Fibroblast of lung (primary cell): ENCODE measurements at places on chromosomes 11 and 22. TPM values are rescaled to one million over a fixed set of nuclear protein-coding genes. Genes with fewer than 3 reads are reported as not detected.

DNA sequence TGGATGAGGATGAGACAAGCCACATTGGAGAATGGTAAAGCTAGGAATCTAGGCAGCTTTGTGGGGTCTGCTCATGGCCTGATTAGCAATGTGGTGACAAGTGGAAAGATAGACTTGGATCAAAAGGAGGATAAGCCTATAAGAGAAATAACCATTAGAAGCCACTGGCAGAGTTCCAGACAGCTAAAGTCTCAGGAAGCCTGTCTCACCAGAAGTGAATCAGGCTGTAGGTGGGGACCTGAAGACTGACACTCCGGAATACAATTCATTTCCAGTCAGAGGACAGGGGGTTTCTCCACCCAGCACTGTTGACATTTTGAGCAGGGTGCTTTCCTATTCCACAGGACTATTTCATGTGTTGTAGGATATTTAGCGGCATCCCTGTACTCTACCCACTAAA lies 129.7 kb downstream of the ARHGAP42 start:
- no peak overlapping the region for H3K4me3 ChIP-seq
- DNase-seq, result no peak
- no peaks in the 10 kb centered on the region for H3K36me3 ChIP-seq
- no peaks in the 10 kb centered on the region for H3K27me3 ChIP-seq
- H3K27ac ChIP-seq, result no peak overlapping the region

GRCh38 chr11:121211626-121212025 lies 80.9 kb upstream of the SC5D start:
- no peaks in the 10 kb centered on the region for H3K36me3 ChIP-seq
- H3K27me3 ChIP-seq, result no peaks in the 10 kb centered on the region
- DNase-seq, result no peak

DNA sequence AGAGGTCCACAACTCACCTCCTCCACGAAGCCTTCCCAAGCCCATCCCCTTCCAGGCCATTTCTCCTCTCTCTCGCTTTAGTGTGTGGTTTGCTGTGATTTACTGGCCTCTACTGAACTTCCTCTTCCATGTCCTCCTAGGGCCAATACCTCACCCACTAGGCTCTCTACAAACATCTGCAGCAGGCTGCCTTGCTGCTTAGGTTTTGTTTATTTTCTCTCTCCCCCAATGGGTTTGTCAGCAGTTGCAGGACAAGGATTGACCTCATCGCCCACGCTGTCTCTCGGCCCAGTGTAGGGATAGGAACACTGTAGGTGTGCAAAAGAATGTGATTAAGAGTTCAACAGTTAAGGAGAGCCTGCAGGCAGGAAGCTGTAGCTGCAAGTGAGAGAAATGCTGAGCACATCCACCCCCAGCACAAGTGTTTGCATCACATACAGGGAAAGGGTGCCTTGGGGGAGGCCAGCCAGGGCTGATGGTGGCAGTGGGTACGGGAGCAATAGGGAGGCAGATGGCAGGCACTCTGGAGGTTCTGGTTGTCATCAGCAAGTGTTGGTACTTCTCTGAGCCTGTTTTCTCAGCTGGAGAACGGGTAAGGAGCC lies 1.4 kb downstream of the PC start:
- H3K36me3 ChIP-seq, result peaks cover 1% of the 10 kb centered on the region
- H3K27ac ChIP-seq, result peak overlapping the region; percentile 42
- H3K4me1 ChIP-seq, result peaks cover 11% of the 10 kb centered on the region
- H3K4me3 ChIP-seq, result peak overlapping the region; percentile 0
- H3K27me3 ChIP-seq, result no peaks in the 10 kb centered on the region
- peak; percentile 92 for DNase-seq

GRCh38 chr11:13338427-13339069 lies 61.0 kb downstream of the BMAL1 start:
- H3K4me3 ChIP-seq, result peak overlapping the region; percentile 18
- H3K27me3 ChIP-seq, result no peaks in the 10 kb centered on the region
- no peaks in the 10 kb centered on the region for H3K36me3 ChIP-seq
- DNase-seq, result no peak
- peak overlapping the region; percentile 78 for H3K27ac ChIP-seq

DNA sequence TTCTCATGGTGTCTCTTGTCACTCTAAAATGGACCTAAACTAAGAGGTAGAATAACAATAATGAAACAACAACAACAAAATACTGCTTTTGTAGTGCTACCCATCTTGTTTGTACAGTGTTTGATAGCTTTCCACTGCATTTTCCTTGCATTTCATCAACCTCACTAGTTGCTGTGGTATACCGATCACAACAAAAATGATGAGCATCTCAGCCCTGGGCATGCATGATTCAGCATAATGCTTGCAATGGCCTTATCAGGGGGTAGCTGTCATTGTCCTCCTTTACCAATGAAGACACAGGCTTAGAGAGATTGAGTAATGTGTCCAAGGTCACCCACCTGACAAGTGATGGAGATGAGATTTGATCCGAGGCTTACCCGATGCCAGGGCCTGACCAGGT lies 682.5 kb downstream of the NTM start:
- peaks cover 20% of the 10 kb centered on the region for H3K4me1 ChIP-seq
- no peak for DNase-seq
- H3K4me3 ChIP-seq, result no peak overlapping the region
- no peaks in the 10 kb centered on the region for H3K27me3 ChIP-seq
- H3K36me3 ChIP-seq, result no peaks in the 10 kb centered on the region

- no peaks in the 10 kb centered on the region for H3K27me3 ChIP-seq
- peak; percentile 11 for DNase-seq
- no peaks in the 10 kb centered on the region for H3K36me3 ChIP-seq
- no peaks in the 10 kb centered on the region for H3K4me1 ChIP-seq
- no peak overlapping the region for H3K4me3 ChIP-seq
Measured at GRCh38 chr11:28910926-28911325, 802.7 kb downstream of the METTL15 start.

GRCh38 chr11:57161351-57161750 lies 20.4 kb upstream of the LRRC55 start:
- H3K27me3 ChIP-seq, result no peaks in the 10 kb centered on the region
- DNase-seq, result no peak
- H3K4me3 ChIP-seq, result no peak overlapping the region
- no peak overlapping the region for H3K27ac ChIP-seq

DNA sequence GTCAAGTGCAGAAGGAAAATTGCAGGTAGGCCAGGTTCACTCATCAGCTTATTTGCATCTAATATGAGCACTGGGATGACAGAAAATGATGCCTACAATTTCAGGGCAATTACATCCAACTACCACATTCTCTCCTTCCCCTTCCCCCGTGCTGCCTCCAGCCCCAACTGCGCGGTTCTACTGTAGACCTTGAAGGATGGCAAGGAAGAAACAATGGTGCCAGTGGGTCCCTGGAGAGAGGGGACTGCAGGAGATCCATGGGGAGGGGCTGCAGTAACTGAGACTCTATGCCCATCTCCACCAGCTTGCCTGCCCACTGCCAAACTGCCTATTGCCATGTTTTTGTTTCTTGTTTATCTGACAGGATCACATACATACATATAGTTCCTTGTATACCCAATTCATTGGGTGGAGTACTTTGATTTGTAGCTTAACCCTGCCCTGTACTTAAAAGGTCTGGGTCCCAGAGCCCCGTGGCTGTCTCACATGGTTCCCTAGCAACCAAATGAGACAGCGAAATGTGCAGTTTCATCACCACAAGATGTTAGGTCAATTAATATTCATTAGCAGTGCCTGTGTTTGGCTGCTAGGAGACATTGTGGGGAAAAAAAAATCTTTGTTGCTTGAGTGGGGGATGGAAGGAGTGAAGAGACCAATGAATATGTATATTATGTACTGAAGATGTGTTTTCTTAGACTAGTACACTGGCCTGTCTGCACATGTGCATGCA lies 253.5 kb upstream of the PLET1 start:
- no peak for DNase-seq
- no peak overlapping the region for H3K27ac ChIP-seq
- H3K4me3 ChIP-seq, result no peak overlapping the region
- no peaks in the 10 kb centered on the region for H3K27me3 ChIP-seq
- H3K36me3 ChIP-seq, result no peaks in the 10 kb centered on the region

FXYD6 gene
- 5.1 and 8.0 TPM in 2 replicates for total RNA-seq

CD3E gene
- not detected in 2 replicates for total RNA-seq

APOA1 gene
- 0.26 TPM in 1 of 2 replicates, not detected in the other for total RNA-seq

GGTLC3 gene
- total RNA-seq, result not detected in 2 replicates

IGLL1 gene
- total RNA-seq, result not detected in 2 replicates

STK33 gene
- 1.7 and 2.8 TPM in 2 replicates for total RNA-seq
